ENCODE measurements at places on chromosomes 12 and 14. TPM values are rescaled to one million over a fixed set of nuclear protein-coding genes. Genes with fewer than 3 reads are reported as not detected.

CLEC2B gene
- polyA plus RNA-seq, result 2.1 TPM

JAG2 gene
- polyA plus RNA-seq, result 0.17 TPM

IL23A gene
- 0.19 TPM for polyA plus RNA-seq

PLXNC1 gene
- polyA plus RNA-seq, result 3.8 TPM

HNF1A gene
- polyA plus RNA-seq, result not detected

ARHGAP9 gene
- polyA plus RNA-seq, result 1.2 TPM

HHIPL1 gene
- 1.1 TPM for polyA plus RNA-seq

LTBR gene
- polyA plus RNA-seq, result 32.1 TPM

CYP46A1 gene
- polyA plus RNA-seq, result 0.14 TPM

XRCC3 gene
- polyA plus RNA-seq, result 4.8 TPM

HCAR2 gene
- polyA plus RNA-seq, result not detected

MAP1LC3B2 gene
- polyA plus RNA-seq, result 3.1 TPM

UNC79 gene
- 0.04 TPM for polyA plus RNA-seq

GPRC5D gene
- not detected for polyA plus RNA-seq

FGF23 gene
- polyA plus RNA-seq, result not detected

REP15 gene
- polyA plus RNA-seq, result 0.78 TPM

RERG gene
- polyA plus RNA-seq, result 0.12 TPM

PLEKHD1 gene
- polyA plus RNA-seq, result not detected

GAPDH gene
- polyA plus RNA-seq, result 11,356 TPM

MIP gene
- polyA plus RNA-seq, result not detected

INHBC gene
- not detected for polyA plus RNA-seq

TOMM20L gene
- polyA plus RNA-seq, result not detected

SYNE2 gene
- 6.1 TPM for polyA plus RNA-seq

RESF1 gene
- 10.6 TPM for polyA plus RNA-seq

ANO4 gene
- 7.5 TPM for polyA plus RNA-seq

MYO1H gene
- not detected for polyA plus RNA-seq

KITLG gene
- 25.2 TPM for polyA plus RNA-seq

DTX1 gene
- 0.05 TPM for polyA plus RNA-seq
